ENCODE measurements at places on chromosomes 12 and 14.
A peak's percentile ranks its signal among the peaks of the same experiment; 100 is the strongest.

GRCh38 chr12:130155416-130156073 is 6.7 kb upstream of the FZD10 start:
- DNase-seq = no peak

GRCh38 chr12:123094349-123095077 is 56.4 kb downstream of the PITPNM2 start:
- DNase-seq = no peak

DNA sequence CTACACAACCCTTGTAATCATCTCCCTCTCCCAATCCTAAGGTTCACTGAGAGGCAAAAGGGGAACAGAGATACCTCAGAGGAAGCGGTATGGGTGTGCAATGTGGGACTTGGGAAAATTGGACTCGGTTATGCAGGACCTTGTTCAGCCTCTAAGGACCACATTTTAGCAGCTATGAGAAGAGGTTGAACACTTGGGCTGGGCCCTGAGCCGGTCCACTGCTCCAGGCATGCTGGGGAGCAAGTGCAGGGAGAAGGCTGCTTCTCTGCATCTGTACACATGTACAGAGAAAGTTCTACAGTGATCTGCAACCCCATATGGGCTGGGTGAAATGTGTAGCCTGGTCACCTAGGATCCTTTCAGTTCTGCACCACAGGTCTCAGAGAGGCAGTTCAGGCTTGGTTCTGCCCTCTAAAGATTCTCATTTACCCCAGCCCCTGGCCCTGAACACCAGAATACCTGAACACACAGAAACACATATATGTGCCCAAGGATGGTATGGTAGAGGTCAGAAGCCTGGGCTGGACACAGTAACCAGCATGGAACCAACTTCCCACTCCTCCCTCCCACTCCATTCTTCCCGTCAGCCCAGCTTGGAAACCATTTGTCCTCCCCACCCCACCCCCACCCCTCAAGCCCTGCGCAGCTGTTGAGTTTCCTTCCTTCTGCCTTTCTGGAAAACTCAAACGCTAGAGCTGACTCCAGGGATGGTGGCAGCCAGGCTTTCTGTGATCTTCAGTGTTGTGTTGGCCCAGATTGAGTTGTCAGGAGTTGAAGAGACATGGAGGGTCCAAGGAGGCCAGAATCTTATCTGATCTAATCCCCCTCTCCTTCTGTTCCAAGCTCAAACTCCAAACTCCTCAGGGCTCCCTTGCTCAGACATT is 10.4 kb downstream of the HOXC5 start:
- DNase-seq = no peak

DNA sequence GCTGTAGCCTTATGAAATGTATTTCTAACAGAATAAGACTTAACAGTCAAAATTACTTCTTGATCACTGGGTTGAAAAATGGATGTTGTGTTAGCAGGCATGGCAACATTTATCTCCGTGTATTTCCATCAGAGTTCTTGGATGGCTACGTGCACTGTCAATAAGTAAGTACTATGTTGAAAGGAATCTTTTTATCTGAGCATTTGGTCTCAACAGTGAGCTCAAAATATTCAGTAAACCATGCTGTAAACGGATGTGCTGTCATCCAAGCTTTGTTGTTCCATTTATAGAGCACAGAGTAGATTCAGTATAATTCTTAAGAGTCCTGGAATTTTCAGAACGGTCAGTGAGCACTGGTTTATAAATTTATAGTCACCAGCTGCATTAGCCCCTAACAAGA is 15.5 kb downstream of the SCAF11 start:
- DNase-seq = no peak

GRCh38 chr14:51988221-51988620 is 1.1 kb upstream of the RTRAF start:
- DNase-seq = no peak

GRCh38 chr12:45599196-45599595 is 130.3 kb upstream of the ARID2 start:
- no peak for DNase-seq

GRCh38 chr14:39946807-39947206 is 514.6 kb upstream of the FBXO33 start:
- DNase-seq = no peak

- no peak for DNase-seq
These were observed 1.2 kb upstream of the GOLGA5 start for GRCh38 chr14:92792885-92793284.

DNA sequence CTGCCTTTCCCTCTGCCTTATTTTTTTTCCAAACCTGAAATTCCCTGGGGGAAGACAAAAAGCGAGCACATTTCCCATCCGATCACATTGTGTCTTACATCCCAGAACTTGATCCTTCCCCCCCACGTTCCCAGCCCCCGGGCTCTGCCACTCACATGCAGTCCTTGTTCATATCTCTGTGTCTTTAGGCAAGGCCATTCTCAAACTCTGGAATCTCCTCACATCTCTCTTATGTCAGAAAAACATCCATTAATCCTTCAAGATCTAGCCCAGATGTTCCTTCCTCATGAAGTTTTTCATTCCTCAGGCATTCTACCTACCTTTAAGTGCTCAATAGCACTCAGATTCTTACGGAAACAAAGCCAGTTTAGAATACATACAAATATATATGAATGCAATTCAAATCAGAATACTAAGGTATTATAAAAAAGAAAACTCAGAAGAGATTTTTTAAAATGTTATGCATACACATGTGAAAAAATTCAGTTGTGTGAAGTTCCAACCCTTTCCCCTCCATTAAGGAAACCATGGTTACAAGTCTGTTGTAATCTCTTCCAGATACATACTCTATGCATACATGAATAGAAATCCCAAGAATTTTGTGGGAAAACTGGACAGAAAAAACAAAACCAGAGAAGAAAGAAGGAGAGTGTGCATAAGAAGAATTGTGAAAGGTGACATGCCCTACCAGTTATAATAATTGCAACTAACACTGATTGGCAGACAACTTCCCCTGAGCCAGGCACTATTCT is 120.3 kb downstream of the SLC38A1 start:
- no peak for DNase-seq

GRCh38 chr14:83520837-83521236 is 1987.2 kb upstream of the SEL1L start:
- no peak for DNase-seq

DNA sequence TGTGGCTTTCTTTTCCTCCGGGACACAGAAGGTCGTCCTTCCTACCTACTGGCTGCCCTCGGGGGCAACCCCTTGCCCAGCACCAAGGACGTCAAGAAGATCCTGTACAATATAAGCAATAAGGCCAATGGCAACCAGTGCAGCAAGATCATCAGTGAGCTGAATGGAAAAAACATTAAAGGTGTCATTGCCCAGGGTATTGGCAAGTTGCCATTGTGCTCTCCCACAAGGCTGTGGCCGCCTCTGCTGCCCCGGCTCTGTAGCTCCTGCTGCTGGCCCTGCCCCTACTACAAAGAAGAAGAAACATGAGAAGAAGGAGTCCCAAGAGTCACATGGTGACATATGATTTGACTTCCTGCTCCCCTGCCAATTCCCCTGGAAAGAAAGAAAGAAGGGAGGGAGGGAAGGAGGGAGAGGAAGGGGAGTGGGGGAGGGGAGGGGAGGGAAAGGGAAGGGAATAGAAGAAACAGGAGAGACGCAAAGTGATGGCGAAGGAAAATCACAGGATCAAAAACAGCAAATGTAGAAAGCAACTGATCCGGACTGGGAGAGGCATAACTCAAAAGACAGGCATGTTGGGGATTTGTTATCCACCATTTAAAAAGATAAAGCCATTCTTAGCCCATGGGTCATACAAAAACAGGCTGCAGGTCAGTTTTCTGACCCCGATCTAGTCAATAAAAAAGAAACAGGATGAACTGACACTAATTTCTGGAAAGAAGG is 61.3 kb upstream of the RESF1 start:
- DNase-seq = no peak

GRCh38 chr12:1083889-1084262 is 92.9 kb downstream of the ERC1 start:
- DNase-seq = no peak

GRCh38 chr14:39734306-39734705 is 302.1 kb upstream of the FBXO33 start:
- DNase-seq = no peak

GRCh38 chr14:25102788-25103187 is 52.8 kb upstream of the STXBP6 start:
- no peak for DNase-seq

DNA sequence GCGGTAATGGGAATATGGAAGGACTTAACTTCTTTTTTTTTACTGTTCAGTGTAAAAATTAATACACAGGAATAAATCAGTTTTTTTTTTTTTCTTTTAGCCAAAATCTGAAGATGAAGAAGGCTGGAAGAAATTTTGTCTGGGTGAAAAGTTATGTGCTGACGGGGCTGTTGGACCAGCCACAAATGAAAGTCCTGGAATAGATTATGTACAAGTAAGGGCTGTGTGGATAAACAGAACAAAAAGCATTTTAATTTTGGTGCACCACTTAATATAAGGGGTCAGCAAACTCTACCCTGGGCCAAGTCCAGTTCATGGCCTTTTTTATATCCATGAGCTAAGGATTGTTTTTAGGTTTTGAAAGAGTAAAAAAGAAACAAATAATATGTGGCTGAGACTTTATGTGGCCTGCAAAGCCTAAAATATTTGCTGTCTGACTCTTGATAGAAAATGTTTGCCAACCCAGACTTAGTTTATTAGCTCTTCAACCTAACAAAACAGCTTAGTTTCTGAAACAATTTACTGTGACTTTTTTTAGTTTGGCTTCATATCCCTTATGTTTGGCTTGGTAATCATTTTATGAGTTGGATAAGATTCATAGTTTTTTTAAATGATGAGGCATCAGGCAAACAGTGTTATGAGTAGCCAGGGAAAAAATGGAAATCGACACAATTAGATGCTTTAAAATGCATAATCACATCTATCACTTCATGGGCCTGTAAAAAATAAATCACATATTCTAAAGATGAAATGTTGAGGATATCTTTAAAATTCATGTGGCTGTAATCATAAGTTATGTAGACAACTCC is 8.4 kb downstream of the GEMIN2 start:
- DNase-seq = no peak

DNA sequence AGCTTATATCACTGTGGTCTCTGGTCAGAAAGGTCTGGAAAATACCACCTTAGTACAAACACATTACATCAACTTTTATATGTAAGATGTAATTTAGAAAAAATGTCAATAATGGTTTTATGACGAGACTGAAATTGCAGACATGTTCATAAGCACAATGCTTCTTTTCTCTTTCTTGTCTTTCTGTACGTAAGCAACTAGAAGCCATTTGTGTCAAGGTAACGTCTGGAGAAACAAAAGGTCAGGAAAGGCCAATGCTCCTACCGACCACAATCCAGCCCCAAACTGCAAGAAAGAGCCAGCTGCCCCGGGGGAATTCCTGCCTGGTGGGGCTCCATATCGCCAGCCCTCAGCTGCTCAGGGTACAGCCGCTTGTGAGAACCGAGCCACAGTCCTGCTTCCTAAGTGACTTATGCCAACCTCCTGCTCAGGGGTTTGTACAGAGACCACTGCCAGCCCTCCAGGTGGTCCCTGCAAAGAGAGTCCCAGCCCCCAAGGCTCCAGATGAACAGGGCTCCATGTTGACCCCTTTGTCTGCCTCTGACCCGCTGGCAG is 6.3 kb downstream of the ZNF839 start:
- DNase-seq = no peak

DNA sequence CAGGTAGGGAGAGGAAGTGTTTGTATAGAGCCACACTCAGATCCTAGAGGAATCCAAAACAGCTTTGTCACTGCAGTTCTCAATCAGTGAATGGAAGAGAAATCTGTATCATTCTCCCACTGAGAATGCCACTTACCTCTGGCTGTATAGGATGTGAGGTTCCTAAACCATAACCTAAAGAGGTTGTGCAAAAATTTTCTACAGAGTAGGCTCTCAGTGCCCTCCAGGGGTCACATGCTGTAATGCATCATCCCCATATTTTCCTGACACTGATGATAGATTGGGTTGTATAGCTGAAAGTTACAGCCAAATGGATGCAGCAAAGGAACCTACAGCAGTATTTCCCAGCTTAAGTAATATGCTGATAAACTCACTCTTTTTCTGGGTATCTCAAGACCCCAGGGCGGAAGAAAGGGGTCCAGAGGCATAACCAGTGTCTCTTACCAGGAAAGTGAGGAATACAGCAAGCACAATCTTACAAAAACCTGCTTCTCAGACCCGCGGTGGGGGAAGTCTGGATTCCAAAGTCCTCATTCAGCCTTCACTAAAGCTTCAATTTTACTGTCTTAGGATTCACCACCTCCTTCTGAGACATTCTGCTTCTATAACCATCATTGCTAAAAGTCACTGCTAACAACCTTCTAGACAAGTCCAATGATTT is 3.8 kb downstream of the BCDIN3D start:
- no peak for DNase-seq

DNA sequence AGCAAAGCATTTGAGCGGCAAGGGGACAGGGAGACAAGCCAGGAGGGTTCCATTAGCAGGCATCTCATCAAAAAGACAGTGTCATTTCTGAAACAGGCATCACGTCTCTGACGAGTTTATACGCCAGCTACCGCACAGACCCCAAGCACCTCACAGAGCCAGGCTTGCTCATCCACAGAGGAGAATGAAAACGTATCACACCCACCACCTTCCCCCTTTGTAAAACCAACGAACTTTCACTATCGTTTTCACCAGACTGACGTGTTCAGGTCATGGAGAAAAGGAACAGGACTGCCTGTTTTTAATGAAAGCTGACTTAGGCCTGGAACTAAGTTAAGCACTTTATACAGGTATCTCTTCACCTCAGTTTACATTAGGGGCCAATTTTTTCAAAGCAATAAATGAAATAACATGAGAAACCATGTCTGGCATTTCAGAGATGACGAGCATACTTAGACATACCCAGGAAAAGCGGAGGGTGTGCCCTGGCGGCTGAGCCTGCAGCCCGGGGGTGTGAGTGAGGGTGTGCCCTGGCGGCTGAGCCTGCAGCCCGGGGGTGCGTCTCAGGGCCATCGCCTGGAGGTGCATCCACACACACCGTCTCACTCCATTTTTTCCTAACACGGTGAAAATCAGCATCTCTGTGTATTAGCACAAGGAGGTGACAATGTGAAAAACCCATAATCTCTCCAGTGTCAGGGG is 41.9 kb downstream of the STX2 start:
- DNase-seq = no peak

GRCh38 chr12:105944628-105945027 is 194.1 kb downstream of the NUAK1 start:
- no peak for DNase-seq

- DNase-seq = no peak
These were observed 132.1 kb upstream of the PDZRN4 start for GRCh38 chr12:41055875-41056577.

DNA sequence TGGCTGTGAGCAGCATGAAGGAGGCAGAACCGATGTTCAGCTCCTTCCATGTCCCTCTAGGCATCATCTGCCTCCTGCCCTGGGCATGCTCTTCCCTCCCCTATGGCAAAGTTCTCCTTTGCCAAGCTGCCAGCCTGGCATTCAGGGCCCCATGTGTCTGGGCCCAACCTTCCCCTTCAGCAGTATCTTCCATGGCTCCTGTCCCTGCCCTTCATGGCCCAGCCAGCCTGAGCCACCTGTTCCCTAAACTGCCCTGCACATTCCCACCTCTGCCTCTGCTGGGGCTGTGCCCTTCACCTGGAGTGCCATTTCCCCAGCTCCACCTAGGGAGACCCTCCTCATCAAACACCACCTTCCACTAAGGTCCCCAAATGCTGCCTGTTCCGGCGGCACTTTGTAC is 74.0 kb upstream of the TCL1A start:
- no peak for DNase-seq

- peak; percentile 43 for DNase-seq
These were observed 809 bp downstream of the PRKD1 start for GRCh38 chr14:29926701-29927375.

GRCh38 chr14:34368115-34368970 is 93.7 kb downstream of the SPTSSA start:
- no peak for DNase-seq

GRCh38 chr12:52054833-52055730 is 3.8 kb downstream of the NR4A1 start:
- no peak for DNase-seq
